DND-41 (cell line): ENCODE measurements at places on chromosomes 2 and 18.

GRCh38 chr2:190382851-190383250 is 25.3 kb upstream of the MFSD6 start:
- DNase-seq, result no peak

DNA sequence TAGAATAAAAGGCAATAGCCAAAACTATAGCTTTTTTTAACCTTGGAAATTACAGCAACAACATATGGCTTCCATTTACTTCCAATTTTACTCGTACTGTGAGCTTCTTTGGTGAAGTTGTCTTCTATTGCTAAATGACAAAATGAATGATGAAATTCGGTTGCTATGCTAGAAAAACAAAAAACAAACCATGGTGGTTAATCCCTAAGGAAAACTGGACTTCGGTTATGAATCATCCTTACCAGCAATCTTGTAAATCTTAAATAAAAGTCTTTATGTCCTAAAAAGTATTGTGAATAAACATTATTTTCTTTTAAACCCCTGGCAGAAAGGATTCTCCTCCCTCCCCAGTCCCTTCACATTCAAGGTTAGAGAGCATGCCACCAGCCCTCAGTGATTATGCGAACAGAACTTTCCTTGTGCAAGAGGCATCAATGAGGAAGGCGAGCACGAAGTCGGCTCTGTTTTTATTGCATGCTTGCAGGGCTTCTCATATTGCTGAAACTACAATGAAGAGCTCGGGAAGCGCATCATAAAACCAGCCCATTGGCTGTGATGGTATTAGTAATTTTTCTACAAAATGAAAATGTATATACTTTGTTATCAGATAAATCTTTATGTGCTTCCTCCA is 62.9 kb downstream of the ZNF521 start:
- no peak for DNase-seq

DNA sequence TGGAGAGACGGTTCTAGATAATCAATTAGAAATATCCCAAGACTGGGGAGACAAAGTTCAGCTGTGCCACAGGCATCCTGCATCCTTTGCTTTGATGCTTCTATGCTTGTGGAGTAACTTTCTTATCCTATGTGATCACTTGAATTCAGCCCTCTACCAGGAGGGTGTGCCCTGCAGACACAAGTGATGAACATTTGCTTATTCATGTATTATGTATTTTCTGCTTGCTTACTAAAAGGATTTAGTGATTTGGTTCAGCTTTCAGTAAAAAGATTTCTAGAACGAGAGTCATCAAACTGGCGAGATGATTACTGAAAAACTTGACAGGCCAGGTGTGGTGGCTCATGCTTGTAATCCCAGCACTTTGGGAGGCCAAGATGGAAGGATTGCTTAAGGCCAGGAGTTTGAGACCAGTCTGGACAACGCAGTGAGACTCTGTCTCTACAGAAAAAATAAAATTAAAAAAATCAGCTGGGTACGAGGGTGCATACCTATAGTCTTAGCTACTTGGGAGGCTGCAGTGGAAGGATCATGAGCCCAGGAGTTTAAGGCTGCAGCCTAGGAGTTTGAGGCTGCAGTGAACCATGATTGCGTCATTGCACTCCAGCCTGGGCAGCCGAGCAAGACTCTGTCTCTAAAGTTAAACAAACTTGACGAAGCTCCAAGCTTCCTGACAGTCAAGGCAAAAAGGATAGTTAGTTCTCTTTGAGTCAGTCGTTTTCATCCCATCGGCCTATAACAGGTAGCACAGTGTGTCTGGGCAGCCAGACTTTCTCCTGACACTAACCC is 13.3 kb downstream of the HK2 start:
- no peak for DNase-seq

DNA sequence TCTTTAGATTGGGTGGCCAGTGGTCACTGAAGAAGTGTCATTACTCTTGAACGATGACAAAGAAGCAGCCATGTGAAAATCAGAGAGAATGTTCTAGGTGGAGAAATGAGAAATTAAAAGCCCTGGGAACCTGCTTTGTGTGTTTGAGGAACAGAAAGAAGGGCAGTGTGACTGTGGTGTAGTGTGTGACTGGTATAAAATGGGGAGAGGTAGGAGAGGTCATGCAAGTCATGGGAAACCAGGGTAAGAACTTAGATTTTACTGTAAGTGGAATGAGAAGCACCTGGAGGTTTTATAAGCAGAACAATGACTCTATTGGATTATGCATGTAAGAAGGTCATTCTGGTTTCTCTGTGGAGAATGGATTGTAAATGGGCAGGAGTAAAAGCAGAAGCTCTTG is 12.2 kb downstream of the ICOS start:
- no peak for DNase-seq

- no peak for DNase-seq
Observed at GRCh38 chr2:208142240-208142924, 3.6 kb downstream of the CRYGB start.

GRCh38 chr2:52083214-52083613 is 1051.3 kb upstream of the NRXN1 start:
- DNase-seq, result no peak

DNA sequence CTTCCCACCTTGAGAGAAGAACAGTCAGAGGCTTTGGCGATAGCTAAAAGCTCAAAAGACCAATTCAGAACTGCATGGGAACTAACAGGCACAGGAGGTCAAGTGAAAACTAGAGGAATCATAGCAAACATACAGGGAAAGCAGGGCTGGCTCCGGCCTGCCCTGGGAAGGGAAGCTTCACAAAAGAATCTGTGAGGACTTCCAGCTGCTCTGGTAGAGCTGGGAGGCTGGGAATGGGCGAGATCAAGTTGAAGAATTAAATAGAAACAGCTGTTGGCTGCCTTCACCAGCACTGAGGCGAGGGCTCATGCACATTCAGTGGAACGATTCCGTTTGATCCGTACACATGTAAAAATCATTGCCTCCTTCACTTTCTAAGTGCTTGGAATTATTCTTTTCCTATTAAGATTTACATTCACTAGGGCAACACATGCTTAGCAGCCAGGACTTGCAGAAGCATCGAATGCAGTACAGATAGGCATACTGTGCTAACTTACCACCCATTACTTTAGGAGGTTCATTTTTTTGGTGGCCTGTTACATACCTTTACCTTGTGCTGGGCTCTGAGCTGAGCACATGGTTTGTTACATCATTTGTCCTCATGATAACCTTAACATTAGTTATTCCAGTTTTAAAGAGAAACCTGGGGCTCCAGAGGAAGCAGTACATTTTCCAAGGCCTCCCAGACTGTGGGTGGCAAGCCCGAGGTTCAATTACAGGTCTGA is 125.4 kb upstream of the RNF152 start:
- DNase-seq, result no peak

DNA sequence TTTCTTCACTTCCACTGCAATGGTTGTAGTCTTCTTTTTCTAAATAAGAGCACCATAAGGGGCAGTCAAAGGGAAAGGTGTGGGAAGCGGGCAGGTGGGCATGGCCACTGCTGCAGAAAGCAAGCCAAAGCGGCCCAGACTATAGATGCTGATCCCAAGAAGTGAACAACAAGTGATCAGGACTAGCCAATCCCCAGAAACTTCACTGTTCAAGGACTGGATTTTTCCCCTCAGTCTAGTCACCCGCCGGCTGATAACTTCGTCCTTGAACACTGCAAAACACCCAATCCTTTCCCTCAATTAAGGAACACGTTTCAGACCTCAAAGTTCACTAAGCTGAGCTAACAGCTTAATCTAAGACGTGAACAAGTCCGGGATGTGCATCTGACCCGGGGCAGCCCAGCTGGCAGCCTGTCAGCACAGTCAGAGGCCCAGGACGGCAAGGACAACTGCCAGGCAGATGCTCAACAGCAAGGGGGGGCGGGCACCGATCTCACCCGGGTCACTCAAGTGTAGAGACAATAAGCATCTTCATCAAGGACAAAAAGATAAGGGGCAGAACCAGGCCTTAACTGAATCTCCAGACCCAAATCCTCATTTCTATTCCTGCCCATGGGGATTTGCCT is 59.8 kb downstream of the HDLBP start:
- no peak for DNase-seq

DNA sequence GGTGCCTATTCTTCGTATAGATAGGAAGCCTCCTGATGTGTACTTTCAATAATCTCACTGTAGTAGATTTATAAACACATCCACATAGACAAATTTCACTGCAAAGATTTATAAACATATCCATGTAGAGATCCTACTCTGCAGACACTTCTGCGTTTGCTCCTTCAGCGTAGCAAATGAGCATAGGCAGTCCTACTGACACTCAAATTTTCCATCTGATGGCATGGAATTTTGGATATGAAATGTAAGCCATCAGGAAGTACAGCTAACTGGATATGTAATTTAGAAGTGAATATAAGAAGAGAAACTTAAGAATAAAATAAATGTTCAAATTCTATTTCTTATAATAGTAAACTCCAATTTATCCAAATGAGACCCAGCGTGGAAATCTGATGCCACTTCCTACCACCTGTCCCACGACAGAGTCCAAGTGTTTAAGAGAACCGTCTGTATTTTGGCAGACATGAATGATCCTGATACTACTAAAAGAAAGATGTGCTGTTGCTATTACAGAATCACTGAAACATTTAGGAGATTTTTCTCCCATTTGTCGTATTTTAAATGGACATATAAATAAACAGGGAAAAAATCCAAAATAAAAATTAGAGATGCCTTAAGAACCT is 86.0 kb downstream of the DTNA start:
- no peak for DNase-seq

- DNase-seq, result no peak
Observed at GRCh38 chr2:35343135-35343534, 1012.4 kb upstream of the CRIM1 start.

- no peak for DNase-seq
Observed at GRCh38 chr2:141496810-141497209, 634.0 kb downstream of the LRP1B start.

DNA sequence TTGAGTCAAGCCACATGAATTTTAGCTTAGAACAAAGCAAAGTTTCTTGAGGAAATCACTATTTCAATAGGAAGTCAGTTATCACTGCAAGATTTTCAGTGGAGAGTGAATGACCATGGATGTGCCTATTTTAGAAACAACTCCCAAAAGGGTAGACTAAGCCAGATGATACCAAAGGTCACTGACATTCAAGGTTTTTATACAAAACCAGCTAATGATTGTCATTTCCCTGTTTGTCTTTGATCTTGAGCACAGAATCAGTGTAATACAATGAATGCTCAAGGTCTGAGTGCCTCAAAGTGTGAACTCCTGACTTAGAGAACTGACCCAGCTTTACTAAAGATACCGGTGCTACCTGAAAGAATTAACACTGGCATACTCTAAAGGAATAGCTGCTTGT is 60.5 kb downstream of the CDH2 start:
- DNase-seq, result no peak

DNA sequence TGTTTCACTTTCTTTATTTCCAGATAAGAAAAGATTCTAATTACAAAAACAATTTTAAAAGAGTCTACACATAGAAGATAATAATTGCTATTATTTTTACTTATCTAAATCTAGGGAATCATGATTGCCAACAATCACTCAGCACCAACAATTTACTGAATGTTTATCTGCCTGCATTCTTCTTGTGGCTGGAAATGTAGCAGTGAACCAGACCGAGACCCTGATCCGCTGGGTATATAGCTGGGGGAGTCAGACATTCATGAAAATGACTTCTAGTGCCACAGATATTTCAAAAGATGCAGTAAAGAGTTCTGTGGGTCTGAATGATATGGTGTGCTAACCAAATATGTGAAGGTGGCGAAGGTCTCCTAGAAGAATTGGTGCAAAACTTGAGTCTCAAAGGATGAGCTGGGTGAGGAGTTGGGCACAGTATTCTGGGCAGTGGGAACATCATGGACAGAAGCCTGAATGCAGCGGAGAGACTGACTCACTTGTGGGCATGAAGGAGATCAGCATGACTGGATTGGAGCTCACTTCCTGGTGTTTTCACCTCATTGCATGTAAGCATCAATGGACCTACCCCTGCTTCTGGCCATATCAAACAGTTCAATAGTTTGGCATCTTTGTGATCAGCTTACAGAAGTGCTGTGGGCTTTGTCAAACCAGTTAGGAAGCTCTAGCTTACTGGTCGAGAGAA is 26.1 kb upstream of the FN1 start:
- DNase-seq, result no peak

DNA sequence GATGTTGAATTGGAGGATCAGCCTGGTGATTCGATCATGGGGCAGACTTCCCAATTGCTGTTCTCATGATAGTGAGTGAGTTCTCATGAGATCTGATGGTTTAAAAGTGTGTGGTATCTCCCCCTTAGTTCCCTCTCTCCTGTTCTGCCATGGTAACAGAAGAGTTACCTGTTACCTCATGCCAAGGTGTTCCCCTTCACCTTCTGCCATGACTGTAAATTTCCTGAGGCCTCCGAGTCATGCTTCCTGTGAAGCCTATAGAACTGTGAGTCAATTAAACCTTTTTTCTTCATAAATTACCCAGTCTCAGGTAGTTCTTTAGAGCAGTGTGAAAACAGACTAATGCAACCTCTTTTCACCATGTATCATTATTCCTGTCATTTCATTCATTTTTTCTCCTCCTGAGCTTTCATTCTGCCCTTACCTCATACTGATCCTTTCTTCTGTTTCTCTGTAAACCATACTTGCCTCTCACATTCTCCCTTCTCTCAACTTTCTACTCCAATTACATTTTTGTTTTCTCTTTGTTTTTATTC is 22.0 kb downstream of the STARD6 start:
- no peak for DNase-seq

- no peak for DNase-seq
Observed at GRCh38 chr2:41610501-41611190, 437.2 kb upstream of the PKDCC start.

DNA sequence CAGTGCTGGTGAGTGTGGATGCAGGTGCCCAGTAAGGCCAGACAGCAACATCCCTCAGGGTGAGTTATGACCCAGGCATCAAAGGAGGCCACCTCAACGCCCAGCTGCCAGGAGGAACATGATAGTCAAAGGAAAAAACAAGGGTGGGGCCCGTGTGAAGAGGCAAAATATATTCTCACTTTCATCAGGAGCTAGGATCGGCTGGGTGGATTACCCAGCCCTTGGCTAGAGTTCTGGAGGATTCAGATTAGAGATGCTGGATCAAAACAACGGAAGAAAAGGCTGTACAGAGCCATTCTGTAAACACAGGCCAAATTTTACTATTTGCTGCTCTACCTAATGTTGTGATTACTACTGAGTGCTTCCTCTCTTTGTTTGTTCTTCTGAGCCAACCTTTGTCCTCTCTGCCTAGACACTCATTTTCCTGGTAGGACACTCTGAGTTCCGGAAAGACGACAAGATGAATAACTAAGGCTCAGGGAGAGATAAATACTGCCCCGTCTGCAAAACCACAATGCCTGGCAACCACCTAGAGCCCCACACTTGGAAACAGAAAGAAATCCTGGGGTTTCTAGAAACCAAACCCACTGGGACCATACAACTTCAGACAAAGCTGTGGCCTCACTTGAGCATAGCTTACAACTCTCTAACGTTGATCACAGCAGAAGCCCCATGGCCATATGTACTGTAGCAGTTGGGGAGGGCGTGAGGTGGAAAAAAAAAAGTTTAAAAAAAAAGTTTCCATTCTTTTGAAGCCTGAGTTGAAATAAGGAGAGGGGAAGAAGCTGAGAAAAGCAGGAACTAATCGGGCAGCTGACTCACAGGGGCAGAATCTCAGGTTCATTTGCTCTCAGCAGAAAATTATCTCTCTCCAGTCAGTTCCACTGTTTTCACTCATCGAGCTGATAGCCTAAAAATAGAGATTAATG is 17.8 kb upstream of the PMAIP1 start:
- DNase-seq, result peak; percentile 58
